ENCODE measurements at places on chromosomes 6 and 20. TPM values are rescaled to one million over a fixed set of nuclear protein-coding genes. Genes with fewer than 3 reads are reported as not detected.

GRCh38 chr20:16123623-16124022, 449.6 kb downstream of the KIF16B start:
- DNase-seq: no peak

DNA sequence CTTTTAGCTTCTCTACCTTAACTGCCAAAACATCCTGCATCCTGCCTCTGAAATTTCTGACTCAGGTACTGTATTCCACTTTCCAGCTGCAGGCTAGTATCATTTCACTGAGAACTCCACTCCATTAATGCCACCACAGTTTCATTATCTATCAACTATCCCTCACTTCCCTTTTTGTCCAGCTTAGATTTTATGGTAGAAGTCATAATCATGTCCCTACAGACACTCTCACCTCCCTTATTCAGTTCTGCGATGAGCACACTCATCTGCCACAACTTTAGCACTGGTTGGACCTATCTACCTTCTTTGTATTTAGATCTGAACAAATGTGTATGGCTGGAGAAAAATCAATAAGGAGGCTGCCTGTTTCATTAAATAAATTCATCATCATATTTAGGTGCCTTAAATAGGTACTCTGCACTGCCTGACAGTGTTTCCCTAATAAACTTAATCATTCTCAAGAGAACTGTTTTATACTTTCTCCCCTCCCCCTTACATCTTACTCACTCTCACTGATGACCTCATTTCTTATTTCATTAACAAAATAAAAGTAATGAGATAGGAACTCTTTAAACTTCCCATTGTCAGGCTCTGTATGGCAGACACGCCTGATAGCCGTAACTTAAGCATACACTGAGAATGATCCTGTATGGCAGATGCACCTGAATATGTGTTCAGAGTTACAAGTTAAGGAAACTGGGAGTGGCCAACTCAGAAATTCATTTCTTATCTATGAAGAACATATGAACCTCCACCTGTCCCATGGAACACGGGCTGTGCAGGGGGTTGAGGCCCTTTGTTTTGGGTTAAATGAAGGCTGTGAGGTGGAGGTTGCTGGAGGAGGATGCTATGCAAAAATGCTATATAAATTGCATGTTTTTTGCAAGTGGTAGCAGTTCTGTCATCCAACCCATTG, 95.3 kb upstream of the MAN1A1 start:
- DNase-seq: no peak

GRCh38 chr6:109332748-109333147, 49.5 kb downstream of the CD164 start:
- no peak for DNase-seq

DNA sequence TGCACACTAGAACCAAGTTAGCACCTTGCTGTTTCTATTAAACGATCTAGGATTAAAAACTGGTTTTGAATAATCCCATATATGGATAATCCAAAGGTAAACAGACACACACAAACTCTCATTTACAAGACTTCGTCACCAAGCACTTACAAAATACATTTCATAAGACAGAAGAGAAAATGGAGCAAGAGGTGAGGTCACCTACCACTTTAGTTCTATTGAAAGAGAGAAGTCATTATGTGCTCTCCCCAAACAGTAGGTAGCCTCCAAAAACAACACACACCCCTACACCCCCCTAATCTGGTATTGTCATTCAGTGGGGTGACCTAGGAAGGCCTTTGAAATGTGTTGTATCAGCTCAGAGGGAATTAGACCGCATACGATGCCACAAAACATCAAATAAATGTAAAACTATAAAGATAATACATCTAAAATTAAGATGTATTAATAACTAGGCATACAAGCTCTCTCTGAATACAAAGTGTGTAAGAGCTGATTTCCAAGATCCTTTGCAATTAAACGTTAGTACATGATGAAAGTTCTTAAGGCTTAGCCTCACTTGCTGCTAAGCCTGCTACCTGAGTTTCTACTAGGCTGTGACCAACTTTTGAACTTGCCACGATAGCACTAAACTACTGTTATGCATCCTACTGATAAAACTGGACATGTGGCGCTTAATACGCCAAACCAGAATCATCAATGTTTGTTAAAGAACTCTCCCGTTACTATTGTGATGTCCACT, 1.6 kb downstream of the SRPK1 start:
- DNase-seq: no peak

DNA sequence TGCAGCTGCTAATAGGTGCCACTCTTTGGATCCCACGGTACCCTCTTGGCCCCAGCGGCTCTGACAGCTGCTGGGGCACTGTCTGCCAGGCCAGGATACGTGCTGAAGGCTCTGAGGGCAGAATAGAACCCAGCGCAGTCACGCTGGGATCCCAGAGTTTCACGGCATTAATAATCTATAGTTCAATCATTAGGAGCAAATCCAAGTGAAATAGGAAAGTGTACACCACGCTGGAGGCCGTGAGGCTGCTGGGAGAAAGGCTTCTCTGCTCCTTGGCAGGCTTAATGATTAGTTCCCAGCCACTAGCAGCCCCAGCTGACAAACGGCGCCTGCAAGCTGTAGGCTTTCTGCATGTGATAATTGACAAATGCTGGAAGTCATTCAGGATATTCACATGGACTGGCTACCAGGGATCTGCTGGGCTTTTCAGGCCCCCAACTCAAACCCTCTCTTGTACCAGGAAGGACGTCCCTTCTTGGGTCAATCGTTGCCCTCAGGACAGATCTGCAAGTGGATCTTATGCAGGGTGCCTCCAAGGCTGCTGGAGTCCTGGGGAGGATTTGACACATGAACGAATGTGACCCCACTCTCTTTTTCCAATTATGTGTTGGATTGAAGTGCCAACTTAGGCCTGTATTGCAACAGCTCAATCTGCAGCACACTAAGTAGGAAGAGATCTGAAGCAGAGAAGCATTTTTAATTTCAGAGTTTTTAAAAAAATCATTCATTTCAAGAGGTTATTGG, 50.1 kb upstream of the INSM1 start:
- DNase-seq: no peak

DNA sequence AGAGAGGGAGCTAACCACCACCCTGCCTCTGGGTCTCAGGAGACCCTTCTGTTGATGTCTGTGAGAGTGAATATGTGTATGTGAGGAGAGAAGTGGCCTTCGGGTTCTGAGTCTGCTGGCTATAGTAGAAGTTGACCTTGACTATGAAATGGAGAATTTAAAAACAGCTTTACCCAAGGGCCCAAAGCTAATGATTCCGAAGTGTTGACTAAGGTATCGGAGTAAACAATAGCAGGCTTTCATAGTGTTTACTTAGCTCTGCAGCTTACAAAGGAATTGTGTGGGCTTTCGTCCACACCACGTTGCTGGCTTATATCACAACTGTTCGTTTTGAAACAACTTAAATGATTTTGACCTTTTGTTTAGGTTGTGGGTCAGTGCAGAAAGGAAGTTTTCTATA, 126.5 kb upstream of the JAG1 start:
- no peak for DNase-seq

GRCh38 chr6:47413752-47414422, 63.7 kb upstream of the CD2AP start:
- DNase-seq: no peak

GRCh38 chr6:49497304-49497703, 2.4 kb upstream of the GLYATL3 start:
- no peak for DNase-seq

GRCh38 chr20:57693670-57694329, 16.0 kb downstream of the PMEPA1 start:
- DNase-seq: no peak

GRCh38 chr6:15962449-15962764, 166.5 kb upstream of the MYLIP start:
- DNase-seq: no peak

GRCh38 chr20:61965606-61966491, 99.8 kb downstream of the TAF4 start:
- DNase-seq: no peak

- no peak for DNase-seq
These were observed 41.9 kb downstream of the ELOVL5 start for GRCh38 chr6:53306819-53307347.

GRCh38 chr6:63529498-63529897, 42.8 kb upstream of the LOC128125822 start:
- DNase-seq: no peak

DNA sequence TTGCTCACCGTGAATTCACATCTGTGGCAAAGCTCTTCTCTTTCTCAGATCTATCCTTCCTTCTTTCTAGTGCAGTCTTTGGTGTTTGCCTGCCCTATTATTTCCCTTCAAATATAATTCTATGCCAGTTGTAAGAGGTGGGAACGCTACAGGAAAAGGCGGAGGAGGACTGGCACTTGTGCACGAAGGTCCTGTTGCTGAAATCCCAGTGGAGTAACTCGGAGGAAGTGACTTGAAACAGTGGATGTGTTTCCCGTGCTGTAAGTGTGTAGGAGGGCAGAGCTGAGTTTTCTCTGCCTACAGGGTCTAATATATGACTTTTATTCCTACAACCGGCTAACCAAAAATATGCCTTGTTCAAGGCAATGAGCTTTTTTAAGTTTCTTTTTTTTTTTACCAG, 754.8 kb downstream of the QKI start:
- DNase-seq: no peak

DNA sequence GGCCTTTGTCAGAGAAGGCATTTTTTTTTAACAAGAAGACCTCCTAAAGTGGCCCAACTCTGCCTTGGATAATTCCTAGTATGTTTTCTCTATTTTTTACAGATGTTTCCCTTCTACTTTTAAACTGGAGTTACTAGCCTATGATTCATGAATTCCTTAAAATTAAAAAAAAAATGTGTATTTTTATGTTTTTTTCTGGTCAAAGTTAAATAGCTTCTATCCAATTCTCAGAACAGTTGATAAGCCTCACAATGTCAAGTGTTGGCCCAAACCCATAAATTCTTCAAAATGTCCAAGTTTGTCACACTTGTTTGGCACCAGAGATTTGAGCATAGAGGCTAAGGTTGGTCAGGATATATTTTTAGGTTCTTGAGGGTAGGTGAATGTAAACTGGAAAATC, 64.0 kb downstream of the JAG1 start:
- DNase-seq: no peak

GRCh38 chr6:47267301-47267700, 42.4 kb downstream of the TNFRSF21 start:
- no peak for DNase-seq

DNA sequence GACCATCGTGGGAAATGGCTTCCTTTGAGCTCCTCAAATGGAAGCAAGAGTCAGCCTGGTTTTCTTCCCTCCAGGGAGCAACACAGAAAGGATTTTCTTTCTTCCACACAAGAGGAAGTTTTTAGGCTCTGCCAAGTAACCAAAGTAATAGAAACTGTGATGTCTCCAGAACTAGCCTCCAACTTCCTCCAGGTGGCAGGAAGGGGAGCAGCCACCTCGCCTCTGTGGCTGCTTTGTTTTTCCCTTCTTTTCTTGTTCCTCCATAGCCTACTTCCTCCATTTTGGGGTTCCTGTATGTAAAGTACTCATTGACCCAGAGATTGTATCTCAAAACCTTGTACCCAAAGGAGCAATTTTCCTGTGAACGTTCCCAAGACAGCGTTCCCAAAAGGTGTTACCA, 32.7 kb upstream of the CCR6 start:
- no peak for DNase-seq

DNA sequence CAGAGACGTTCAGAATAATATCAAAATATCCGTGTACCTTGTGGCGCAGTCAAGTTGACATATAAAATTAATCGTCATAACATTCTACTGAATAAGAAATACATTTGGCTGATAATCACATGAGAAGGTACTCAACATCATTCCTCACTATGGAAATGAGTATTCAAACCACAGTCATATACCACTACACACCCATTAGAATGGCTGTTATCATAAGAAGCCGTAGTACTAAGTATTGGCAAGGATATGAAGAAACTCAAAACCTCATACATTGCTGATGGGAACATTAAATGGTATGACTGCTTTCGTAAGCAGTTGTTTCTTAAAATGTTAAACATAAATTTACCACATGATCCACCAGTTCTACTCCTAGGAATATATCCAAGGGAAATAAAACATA, 244.7 kb downstream of the CDKAL1 start:
- DNase-seq: no peak

MROH8 gene
- total RNA-seq: 6.9 TPM

GABRR1 gene
- total RNA-seq: not detected

DNAH8 gene
- total RNA-seq: not detected

C6orf136 gene
- 43.1 TPM for total RNA-seq

PLN gene
- 654 TPM for total RNA-seq

ADAM33 gene
- 12.4 TPM for total RNA-seq

NKX2-4 gene
- total RNA-seq: not detected

NMBR gene
- total RNA-seq: not detected
